ENCODE measurements at places on chromosomes 3 and 15. TPM values are rescaled to one million over a fixed set of nuclear protein-coding genes. Genes with fewer than 3 reads are reported as not detected.
A peak's percentile ranks its signal among the peaks of the same experiment; 100 is the strongest.

The BFSP2 gene
- not detected for total RNA-seq

The UCN2 gene
- 0.25 TPM for total RNA-seq

The CAMK1 gene
- total RNA-seq, result 0.31 TPM

The ULK3 gene
- total RNA-seq, result 83.6 TPM

The WDR93 gene
- not detected for total RNA-seq

The C3orf85 gene
- total RNA-seq, result not detected

The CORO2B gene
- total RNA-seq, result 0.73 TPM

DNA sequence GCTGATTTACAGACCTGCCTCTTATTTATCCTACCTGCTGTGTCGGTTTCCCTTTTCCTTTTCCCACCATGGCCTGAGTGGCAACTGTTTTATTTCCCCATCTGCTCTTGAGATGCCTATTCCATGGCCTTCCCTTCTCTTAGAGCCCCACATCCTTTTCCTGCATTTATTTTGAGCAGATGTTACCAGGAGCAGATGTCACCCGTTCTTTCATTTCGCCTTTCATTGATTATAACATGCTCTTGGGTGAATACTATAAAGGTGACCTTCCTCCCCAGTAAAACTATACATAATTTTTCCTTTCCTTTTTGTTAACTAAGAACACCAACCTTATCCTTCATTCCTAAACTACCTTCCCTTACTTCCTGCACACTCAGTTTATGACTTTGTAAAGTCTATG, 8.5 kb upstream of the P2RY1 start:
- DNase-seq, result no peak

DNA sequence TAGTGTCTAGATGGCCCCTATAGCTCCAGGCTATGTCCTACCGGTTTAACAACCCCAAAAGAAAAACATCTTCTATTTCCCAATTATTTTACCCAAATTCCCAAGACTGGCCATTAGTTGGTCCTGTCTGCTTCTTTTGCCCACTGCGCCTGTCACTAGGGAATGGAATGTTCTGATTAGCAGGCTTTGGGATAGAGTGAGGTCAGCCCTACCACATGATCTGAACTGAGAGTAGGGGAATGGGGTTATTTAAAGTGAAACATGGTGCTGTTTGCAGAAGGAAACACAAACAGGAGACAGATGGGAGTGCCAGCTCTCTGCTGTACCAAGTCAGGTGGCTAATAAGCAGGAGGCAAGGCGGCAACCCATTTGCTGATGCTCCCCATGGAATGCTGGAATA, 635.6 kb upstream of the CFAP20DC start:
- DNase-seq, result no peak

DNA sequence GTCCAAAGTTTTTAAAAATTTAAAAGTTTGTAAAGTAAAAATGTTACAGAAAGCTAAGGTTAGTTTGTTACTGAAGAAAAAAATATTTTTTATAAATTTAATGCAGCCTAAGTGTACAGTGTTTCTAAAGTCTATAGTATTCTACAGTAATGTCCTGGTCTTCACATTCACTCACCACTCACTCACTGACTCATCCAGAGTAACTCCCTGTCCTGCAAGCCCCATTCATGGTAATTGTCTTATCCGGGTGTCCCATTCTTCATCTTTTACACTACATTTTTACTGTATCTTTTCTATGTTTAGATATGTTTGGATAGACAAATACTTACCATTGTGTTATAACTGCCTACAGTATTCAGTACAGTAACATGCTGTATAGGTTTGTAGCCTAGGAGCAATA, 36.7 kb upstream of the ATP10A start:
- DNase-seq, result no peak

DNA sequence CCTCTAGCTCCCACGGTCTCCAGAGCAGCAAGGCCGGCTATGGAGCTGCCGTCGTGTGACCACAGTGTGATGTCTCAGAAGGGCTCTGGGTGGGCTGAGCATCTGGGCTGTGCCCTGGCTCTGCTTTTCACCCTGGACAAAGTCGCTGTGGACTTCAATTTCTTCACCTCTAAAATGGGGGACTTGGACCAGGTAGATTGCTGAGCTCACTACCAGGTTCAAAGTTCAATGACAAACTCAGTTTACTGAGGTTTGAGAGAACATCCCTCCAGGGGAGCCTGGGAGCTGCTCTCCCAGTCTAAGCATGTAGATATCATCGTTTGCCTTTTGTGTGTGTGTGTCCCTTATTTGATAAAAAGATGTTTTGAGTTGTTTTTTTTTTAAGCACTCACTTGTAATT, 25.1 kb downstream of the RLBP1 start:
- DNase-seq, result no peak

GRCh38 chr3:105880681-105881290, 12.0 kb upstream of the CBLB start:
- no peak for DNase-seq

DNA sequence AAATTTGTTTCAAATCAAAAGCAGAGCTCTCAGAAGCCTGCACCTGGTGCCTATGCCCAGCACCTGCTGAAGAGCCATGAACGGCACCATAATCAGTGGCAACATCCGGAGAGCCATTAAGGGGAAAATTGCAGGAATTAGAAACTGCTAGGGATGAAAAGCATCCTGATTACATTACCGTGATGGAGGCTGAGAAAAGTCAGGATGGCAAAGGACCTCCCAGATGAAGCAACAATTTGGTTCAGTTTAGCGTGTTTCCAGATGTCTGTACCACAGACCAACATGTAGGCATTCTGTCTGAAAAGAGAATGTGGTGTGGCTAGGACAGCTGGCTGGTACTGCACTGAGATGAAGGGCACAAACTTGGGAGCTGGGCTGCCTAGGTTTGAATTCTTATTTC, 106.1 kb downstream of the EOMES start:
- no peak for DNase-seq

GRCh38 chr3:194389269-194389668, 9.8 kb downstream of the GP5 start:
- DNase-seq, result no peak

DNA sequence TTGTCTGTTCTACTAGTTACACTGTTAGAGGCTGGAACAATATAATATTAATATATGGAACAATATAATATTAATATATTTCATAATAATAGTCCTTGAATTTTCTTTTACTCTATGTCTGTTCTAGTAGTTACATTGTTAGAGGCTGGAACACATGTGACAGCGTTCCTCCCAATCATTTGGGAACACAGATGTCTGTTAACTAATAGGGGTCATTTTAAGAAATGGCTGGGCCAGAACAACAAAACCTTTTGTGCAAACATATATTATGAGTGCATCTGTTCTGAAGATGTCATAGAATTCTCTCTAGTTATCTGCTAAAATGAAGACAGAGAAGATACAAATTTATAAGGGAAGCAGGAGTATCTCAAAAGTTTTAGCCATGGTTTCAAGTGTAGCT, 114.0 kb upstream of the PDZRN3 start:
- no peak for DNase-seq

DNA sequence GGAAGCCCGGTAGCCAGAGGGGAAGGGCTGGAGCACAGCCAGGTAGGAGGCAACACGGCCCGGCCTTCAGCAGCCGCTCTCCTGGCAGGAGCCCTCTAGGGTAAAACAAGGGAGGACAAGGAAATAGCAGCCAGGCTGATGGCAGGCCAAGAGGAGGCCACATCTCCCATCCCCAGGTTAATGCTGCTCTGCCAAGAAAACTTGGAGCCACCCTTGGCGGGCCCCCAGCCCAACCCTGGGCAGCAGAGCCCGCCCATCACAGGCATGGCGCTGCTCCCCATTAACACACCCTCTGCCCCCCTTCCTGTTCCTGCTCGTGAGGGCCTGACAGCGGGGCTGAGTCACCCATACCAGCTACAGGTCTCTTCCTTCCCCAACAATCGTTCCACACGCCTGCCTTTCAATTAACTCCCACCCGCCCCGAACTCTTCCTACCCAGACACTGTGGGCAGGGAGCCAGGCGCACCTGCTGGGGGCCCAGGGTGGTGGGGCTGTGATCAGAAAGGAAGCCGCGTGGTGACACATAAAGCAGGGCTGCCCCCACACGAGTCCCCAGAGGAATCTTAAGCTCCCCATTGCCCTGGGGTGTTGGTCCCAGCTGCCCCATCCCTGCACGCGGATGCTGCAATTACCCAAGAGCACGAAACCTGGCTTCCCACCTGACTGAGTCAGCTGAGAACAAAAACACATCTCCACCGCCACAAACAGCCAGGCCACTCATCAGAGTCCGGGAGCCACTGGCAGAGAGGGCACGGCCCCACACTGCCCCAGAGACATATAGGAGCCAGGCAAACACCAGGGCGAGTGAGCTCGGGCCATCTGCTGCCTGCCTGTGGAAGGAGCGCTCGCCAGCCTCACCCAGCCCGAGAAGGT, at the start of gene C15orf62:
Gene C15orf62 (plus strand): TSS at position 707 of the 873 bp plus-strand sequence. CDS start 516 bp downstream, outside the sequence.
- peak; percentile 60 for DNase-seq

GRCh38 chr3:140165781-140166180, 230.8 kb downstream of the CLSTN2 start:
- no peak for DNase-seq

GRCh38 chr3:185103359-185104127, 49.3 kb downstream of the C3orf70 start:
- no peak for DNase-seq

DNA sequence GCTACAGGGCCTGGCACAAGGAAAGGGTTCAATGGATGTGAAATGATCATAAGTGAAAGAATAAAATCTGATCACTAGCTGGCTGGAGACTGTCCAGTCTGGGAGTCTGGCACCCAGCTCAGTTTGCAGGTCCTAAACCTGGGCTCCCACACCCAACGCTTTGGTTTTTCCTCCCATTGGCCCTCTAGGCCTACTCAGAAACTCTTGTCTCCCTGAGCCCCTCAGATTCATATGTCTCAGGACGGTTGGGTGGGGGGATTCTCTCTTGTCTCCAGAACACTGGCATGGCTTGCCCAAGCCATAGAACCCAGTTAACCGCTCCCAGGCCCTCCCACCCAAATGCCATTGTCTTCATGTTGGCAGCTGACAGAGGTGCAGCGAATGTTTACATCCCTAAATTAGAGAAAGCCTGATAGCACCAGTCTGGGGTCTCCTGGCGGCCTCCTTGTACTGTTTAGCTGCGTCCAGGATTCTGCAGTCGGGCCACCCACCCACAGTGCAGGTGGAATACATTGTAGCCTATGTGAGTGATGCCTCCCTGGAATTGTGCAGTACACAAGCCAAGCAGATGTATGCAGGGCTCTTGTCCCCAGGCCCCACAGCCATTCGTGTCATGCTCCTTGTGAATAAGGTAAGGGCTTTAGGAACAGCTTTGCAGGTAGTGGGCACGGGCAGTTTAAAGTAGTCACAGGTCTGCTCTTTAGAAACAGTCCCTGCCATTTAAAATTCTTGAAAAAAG, 266.3 kb downstream of the XXYLT1 start:
- no peak for DNase-seq

GRCh38 chr3:177777699-177778098, 580.4 kb upstream of the TBL1XR1 start:
- peak; percentile 4 for DNase-seq

DNA sequence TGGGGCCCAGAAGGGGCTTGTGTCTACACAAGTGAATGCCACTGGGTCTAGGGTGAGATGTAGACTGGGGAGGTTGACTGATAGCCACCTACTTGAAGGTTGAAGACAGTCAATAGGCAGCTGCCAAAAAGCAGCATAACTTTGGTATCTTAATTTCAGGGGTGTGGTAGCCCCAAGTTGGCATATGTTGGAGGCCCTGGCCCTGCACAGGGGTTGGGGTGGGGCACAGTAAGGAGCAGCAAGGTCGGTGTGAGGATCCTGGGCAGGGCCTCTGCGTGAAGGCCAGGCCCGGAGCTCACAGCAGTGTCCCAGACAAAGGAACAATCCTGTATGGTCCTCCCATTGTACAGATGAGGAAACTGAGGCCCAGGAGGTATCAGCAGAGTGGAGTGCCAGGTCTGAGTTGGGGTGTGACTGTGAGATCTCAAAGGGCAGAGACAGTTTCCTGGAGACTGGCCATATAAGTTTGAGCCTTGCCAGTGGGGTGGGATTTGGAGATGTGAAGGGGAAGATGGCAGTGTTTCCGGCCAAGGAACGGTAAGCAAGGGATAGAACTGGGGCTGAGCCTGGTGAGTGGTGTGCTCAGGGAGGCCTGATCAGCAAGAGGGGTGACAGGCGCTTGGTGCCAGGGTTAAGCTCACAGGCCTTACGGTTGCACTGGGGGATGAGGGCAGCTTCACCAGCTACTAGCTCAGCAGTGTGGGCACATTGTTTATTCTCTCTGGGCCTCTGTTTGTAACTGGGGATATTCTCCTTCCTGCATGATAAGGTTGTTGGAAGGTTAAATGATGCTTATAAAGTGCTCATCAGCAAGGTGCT, 1.7 kb downstream of the KLHL40 start:
- DNase-seq, result no peak

DNA sequence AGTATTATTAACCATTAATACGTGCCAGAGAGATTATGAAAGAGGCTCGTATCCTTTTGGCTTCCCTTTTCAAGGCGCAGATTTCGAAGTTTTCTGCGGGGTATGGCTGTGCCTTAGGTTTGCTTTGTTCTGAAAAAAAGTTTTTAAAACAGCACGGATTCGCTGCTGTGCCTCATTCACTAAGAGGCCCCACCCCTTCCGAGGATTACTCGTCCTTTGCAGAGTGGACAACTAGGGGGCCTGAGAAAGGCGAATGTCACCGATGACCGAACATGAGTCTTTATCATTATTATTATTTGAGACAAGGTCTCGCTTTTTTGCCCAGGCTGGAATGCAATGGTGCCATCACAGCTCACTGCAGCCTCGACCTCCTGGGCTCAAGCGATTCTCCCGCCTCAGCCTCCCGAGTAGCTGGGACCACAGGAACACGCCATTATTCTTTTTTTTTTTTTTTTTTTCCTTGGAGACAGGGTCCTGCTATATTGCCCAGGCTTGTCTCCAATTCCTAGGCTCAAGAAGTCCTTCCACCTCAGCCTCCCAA, 684 bp upstream of the RPS27L start:
- no peak for DNase-seq

All from naive thymus-derived CD8-positive, alpha-beta T cell (primary cell).